AG10803 (cell line): ENCODE measurements at places on chromosomes 6 and 20.

GRCh38 chr20:46275091-46275490 lies 33.2 kb downstream of the CDH22 start:
- no peak for DNase-seq

DNA sequence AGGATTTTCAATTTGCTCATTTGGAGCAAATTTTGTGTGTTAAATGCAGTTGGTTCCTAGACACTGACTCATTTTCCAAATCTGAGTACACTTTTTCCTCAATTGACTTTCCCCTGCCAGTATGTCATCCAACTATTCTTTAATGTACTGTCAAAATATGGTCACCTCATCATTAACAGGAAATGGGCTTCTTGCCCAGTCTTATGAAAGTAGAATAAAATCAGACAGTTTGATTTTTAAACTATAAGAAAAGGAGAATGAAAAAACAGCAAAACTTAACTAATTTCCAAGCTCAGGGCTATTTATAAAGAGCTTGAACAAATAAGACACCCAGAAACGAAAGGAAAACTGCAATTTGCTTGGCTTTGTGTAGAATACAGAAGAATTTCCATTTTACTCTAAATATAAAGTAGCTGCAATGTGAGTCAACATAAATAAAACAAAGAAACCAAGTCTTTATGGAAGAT lies 43.7 kb upstream of the RAB23 start:
- DNase-seq, result peak; percentile 64

DNA sequence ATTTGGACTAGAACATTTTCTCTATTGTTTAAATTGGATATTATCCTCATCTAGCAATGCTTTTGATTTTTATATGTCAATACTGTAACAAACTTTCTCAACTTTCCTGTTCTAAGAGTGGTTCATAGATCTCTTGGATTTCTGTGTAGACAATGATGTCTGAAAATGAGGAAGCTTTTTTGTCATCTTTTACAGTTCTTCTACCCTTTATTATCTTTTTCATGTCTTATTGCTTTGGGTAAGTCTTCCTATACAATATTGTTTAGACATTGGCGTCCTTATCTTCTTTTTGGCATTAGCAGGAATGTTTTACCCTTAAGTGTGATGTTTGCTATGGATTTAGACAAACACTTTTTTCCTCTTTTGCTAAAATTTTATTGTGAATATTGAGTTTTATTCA lies 91.5 kb upstream of the MTHFD1L start:
- DNase-seq, result no peak

GRCh38 chr20:19735446-19735845 lies 22.6 kb upstream of the RIN2 start:
- DNase-seq, result peak; percentile 88

DNA sequence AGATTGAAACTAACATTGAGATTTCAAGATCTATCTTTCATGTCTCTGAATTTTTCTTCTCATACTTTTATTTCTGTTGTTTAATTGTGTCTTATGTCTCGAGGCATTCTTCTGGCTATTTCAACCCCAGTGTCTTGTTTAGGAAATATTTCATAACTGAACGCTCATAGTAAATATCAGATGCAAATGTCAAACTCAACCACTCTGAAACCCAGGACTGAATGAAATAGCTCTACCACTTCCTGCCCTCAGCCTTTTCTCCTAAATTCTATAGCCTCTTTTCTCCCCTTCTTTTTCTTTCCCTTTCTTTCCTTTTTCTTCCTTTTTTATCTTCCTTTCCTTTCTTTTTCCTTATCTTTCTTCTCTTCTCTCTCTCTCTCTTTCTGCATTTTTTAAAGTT lies 7.7 kb downstream of the ISM1 start:
- no peak for DNase-seq

DNA sequence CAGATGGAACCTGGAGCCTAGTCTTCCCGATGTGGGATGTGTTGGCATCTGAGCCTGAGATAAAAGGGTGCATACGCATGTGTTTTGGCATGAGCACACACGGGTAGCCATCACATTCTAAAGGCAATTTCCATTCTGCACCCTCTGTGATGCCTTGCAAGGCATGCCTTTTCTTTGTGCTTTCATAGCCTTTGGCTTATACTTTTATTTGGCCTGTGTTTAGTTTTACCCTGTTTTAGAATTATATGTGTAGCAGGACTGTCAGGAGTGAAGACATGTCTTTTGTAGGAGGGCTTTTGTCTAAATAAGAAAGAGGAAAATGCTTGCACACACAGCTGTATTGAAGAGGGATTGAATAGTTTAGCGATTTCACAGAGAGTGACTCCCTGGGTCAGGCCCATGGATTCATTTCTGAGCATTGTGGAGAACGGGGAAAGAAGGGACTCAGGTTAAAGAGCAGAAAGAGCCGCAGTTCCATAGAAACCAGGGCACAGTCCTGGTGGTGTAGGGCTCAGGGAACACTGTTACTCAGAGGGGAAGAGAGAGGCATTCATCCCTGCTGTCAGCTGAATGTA lies 530.2 kb downstream of the DHX35 start:
- DNase-seq, result no peak
